ENCODE measurements at places on chromosomes 5 and 9. TPM values are rescaled to one million over a fixed set of nuclear protein-coding genes. Genes with fewer than 3 reads are reported as not detected.

Gene GFI1B
- total RNA-seq, result not detected

Gene LTC4S
- total RNA-seq, result not detected

Gene PCDHA9
- 0.43 TPM for total RNA-seq

Gene F2RL1
- 59.1 TPM for total RNA-seq

Gene STC2
- total RNA-seq, result 425 TPM

Gene ARHGEF37
- total RNA-seq, result 41.8 TPM

Gene ZFP37
- total RNA-seq, result 0.68 TPM
